ENCODE measurements at places on chromosomes 6 and 20.

DNA sequence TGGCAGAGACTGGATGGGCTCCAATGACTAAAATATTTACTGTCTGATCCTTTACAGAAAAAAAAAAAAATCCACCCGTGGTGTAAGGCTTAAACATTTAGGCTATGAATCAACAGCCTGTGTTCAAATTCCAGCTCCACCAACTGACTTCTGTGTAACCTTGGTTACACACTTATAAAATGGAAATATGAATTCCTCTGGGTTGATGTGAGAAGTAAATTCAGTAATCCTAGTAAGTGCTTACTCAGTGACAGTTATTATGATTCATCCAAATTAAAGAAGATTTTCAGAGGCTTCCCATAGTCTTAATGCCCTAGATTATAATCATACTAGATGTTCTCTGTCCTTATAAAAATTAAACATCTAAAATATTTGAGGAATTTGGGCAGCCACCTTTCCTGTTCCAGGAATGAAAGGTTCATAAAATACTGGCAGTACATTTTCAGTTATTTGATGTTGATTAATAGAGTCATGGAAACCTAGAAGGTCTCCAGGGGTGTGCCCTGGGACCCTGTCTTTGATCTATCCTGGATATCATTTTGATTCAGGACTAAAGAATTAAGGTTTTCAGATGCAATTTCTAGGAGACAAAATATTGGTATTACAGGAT, 180.3 kb upstream of the ZNF217 start:
- DNase-seq, result peak; percentile 74

DNA sequence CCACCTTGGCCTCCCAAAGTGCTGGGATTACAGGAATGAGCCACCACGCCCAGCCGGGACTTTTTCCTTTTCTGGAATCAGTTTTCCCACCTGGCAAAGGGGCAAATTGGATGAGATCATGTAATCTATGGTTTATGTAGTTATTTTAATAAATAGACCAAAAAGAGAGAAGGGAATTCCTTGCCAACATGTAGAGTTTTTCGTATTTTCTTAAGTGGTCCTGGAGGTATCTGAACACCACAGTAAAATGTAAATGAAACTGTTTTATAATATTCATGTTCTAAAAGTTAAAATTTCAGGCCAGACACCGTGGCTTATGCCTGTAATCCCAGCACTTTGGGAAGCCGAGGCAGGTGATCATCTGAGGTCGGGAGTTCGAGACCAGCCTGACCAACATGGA, 185.1 kb upstream of the ZNF217 start:
- no peak for DNase-seq

GRCh38 chr6:142940487-142940886, 4.5 kb downstream of the HIVEP2 start:
- no peak for DNase-seq

- no peak for DNase-seq
Observed at GRCh38 chr20:40600441-40601219, 88.4 kb downstream of the MAFB start.

- DNase-seq, result no peak
Observed at GRCh38 chr6:116507324-116507723, 4.1 kb upstream of the CALHM5 start.

DNA sequence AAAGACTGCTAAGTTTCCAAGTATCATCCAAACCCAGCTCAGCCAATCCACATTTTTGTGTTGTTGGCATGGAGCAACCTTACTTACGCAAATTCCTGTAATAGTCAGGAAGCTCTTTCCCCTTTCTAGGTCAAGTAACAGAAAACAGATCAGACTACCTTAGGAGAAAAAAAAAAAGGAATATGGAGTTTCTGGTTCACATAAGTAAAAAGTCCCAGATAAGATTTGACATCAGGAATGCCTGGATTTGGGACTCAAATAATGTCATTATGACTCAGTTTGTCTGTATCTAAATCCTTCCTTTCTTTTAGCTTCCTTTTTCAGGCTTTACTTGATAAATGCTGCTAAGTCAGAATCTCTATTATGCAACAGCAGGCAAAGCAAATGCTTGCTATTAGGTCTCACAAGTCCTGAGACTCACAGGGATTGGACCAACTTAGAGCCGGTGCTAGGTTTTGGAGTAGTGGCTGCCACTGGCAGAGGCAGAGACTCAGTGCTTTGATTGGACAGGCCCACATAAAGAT, 44.5 kb downstream of the NCOA7 start:
- no peak for DNase-seq

DNA sequence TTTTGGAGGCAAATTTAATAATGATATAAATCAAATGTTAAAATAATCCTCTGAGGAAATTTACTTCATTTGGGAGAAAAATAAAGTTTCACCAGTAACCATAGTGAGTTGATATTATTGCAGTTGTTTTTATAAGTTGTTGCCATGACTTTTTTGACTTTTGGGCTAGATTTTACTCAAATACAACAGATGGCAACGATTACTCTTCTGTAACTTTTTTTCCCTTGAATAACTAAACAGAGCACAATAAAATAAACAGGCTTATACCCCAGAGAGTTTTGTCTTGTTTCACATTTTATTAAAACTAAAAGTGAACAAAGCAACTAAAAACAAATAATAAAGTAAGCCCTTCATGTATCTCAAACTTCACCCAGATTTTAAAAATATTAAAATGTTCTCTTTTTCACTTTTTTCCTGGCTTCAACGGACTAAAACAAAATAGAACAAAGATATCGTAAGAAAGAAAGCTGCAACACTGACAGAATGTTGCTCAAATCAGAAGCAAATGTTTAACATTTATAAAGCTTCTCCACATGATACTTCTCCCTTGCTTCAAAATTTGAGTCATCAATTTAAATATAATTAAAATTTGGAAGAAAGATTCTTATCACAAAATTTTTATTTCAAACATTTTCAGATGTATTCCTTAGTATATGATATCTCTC, 42.5 kb upstream of the BMP5 start:
- DNase-seq, result no peak

DNA sequence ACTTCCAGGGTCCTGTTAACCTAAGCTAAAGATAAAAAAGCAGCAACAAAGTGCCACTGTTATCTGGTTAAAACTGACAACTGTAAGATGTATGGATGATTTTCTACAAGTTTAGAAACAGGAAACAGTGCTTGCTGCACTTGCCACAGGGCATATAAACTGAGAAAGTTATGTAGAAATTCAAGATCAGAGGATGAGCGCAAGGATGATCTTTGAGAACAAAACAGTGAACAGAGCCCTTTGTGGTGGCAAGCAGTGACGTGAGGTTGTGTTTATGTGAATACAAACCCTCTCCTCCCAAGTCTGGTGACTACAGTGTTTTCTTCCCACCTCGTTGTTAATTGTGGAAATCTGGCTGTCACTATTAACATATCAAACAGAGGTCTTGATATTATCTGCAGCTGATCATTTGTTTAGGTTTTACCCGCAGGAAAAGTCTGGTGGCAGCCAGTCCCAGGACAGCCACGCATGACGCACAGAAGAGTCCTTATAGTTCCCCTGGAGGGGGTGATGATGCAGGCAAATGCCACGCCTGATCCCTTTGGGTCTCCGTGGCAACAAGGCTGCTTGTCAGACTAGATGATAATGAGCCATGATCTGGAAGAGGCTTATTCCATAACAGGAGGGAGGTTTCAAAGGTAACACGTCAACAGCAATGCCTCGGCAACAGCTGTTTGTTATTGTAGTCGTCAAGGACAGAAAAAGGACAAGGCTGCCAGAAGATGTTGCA, 43.1 kb upstream of the TNFAIP3 start:
- DNase-seq, result no peak

DNA sequence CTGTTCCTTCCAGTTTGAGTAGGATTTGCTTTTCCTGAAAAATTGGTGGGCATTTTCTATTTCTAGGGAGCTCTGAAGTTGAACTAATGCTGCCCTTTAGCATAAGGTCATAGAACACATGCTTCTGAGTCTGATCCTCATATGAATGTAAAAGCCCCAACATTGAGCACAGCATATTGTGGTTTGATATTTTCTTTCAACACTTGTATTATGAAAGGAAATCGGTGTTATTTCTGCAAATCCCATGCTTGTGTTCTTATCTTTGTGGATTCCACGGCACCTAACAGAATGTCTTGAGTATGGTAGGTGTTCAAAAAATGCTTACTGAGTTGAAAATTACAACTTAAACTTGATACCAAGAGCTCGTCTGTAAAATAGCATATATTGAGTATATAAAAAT, 85.8 kb downstream of the TRMT11 start:
- DNase-seq, result no peak

DNA sequence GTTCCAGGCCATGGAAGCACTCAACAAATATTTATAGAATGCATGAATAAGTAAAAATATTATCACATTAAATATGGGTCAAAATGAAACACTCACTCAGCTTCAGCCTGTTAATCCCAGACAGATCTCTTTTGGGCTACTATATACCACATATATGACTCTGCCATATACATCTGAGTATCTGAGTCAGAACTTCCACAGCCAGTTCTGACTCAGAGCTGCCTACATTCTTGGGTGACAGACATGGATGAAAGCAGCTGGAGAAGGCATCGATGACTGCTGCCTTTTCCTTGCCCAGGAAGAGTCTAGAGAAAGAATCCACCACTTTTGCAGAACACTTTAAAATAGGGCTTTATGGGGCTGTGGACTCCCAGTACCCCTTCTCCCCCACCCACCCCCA, 11.5 kb upstream of the PDYN start:
- no peak for DNase-seq

- no peak for DNase-seq
Observed at GRCh38 chr6:3721810-3722621, 29.5 kb downstream of the PXDC1 start.

DNA sequence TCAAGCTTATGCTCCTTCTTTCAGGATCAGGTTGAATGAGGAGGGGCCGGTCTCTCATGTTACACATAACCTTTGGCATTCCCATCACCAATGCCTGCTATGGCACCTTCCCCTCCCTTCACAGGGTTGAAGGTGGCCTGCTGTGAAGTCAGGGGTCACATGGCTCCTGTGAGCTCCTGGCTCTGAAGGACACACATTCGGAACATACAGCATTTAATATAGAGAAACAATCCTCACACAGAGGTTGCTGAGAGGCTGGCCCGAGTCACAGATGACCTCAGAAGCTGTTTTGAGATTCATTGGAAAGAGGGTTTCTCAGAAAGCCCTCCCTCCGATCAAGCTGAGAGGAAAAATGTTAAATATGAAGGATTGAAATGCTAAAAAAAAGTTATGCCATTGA, 82.1 kb downstream of the PSMG4 start:
- DNase-seq, result no peak

DNA sequence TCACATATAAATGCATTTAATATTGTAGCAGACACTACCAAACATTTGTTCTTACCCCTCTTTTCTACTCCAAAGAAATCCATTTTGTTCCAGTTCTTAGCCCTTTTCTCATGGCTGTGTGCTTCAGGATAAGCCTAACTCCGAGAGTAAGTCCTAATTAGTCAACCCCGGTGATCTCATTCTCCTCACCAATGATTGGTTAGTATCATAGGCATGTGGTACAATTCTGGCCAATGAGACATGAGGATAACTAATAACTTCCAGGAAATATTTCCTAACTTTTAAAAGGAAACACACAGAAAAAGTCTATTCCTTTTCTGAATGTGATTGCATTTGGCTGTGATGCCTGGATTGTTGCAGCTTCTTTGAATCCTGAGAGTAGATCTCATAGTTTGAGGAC, 116.0 kb downstream of the GPR63 start:
- DNase-seq, result no peak

Measured in keratinocyte (primary cell).